DND-41 (cell line): ENCODE measurements at places on chromosomes 1 and 21.

GRCh38 chr1:27603309-27603680 is 649 bp downstream of the AHDC1 start:
- no peak for DNase-seq

- DNase-seq = no peak
Measured at GRCh38 chr21:39109163-39109530, 74.1 kb downstream of the PSMG1 start.

- DNase-seq = no peak
Measured at GRCh38 chr1:90558754-90559378, 158.2 kb downstream of the BARHL2 start.

DNA sequence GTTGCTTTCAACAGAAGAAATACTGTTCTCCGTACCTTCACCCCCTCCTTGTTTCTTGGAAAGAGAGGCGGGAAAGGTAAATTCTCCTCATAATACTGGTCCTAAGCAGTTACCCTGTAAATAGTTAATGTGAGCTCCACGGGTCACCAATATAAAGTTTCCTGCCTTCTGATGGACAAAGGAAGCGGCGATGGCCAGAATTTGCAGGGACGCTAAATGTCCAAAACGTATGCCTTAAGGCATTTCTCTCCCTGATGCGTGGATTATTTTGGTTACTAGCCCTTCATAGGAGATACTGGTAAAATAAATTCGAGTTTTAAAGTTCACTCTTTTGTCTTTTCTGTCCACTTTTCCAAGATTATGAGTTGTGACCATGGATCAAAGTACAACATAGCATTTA is 898 bp upstream of the PTGS2 start:
- no peak for DNase-seq

DNA sequence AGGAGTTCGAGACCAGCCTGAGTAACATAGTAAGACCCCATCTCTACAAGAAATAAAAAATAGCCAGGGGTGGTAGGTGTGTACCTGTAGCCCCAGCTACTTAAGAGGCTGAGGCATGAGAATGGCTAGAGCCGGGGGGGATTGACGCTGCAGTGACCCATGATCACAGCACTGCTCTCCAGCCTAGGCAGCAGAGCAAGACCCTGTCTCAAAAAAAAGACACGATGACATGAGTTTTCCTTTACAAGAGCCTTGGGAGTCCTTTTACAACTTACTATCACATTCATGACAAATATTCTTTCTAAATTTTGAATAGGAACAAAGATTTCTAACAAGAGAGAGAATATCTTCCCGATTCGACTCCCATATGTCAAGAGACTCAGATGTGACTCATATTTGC is 3.3 kb upstream of the BRWD1 start:
- DNase-seq = no peak

GRCh38 chr1:180974236-180974635 is 48.4 kb downstream of the STX6 start:
- DNase-seq = no peak

DNA sequence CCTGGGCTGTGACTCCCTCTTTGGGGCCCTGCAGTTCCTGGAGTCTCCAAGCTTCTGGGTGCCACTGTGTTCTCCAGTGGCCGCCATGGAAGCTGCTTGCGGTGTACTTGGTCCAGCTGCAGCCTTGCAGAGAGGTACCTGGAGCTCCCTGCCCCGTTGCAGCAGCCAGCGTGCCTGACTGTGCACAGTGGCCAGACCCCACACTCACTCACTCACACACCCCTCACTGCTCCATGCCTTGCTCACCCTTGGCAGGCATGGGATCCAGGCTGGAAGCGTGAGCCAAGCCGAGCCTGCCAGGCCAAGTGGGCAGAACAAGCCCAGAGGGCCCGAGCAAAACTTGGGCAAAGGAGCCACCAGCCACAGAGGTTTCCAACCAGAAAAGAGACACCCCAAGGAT is 43.0 kb downstream of the MATN1 start:
- DNase-seq = no peak

- peak; percentile 75 for DNase-seq
Measured at GRCh38 chr1:157963713-157964112, 29.7 kb upstream of the KIRREL1 start.

DNA sequence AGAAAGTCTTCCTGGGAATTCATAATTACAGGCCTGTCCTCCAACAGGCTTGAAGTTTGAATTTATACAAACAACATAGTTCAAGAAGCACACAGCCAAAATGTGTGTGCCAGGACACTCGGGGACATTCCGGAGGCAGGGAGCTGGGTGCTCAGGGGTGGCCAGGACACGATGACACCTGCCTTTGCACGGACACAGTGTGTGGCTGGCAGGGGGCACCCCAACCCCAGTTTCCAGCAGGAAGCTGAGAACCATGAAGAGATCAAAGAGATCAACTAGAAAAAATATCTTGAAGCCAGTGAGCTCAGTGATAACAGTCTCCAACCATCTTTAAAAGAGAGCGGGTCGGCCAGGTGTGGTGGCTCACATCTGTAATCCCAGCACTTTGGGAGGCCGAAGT is 32.5 kb upstream of the TRAPPC10 start:
- DNase-seq = no peak
